ENCODE measurements at places on chromosomes 5 and 9.

- DNase-seq: no peak
These were observed 31.7 kb downstream of the IL33 start for GRCh38 chr9:6247266-6247665.

DNA sequence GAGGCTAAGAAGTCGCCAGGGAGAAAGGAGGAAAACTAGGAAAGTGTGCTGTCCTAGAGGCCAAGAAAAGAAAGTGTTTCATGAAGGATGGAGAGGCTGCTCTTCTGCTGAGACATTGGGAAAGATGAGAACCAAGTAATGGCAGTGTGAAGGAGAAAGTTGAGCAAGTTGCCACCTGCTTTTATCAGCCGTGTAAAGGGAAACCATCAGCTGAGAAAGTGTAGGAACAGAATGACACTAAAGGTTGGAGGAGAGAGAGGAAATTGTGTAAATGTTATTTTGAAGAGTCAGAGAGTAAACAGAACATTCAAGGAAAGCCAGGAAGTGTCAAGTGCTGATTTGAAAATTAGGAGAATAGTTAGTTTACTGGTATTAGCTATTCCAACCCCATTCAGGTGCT, 125.0 kb downstream of the CEMIP2 start:
- no peak for DNase-seq

GRCh38 chr9:91214086-91214485, 147.6 kb downstream of the AUH start:
- DNase-seq: no peak

GRCh38 chr9:72843520-72844439, 109.1 kb downstream of the ALDH1A1 start:
- DNase-seq: no peak

DNA sequence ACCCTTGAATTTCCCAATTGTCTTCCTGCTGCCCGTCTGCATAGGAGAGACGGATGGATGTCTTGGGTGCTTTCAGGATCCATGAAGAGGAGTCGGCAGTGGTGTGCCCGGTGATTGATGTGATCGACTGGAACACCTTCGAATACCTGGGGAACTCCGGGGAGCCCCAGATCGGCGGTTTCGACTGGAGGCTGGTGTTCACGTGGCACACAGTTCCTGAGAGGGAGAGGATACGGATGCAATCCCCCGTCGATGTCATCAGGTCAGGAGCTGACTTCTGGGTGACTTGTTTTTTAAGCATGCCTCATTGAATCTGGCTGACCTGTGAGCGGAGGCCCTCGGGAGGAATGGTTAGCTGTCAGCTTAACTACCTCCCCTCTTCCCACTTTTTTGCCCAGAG, 24.2 kb downstream of the GALNT12 start:
- DNase-seq: no peak

- DNase-seq: no peak
These were observed 522 bp downstream of the BHMT start for GRCh38 chr5:79111960-79112702.

DNA sequence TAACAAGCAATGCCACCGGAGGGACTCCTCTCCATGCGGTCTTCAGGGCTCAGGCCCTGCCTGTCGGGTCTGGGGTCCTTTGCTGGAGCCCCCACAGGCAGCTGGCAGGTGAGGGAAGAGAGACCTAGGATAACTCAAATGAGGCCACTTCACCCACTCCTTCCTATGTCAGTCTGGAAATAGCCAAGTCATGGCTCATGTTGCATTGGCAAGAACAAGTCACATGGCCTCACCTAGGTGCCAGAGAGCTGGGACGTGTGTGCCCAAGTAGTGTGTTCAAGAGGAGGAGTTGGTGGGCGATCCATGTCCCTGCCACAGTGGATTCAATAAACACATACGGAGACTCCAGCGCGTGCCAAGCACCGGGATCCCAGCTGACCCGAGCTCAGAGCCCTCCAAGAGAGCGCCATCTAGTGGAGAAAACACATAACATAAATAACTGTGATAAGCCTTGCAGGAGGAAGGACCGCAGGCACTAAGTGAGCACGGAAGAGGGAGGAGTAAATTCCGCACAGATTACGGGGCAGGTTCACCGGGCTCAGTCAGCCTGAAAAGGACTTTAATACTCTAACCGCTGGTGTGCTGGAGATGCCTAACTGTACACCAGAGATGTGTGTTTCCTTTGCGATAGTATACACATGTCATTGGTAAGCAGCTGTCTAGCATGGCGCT, 580.8 kb downstream of the CCDC171 start:
- no peak for DNase-seq

All from NCI-H1436 treated with DMSO at 0.1 percent for 48 hours (cell line).